ENCODE measurements at places on chromosomes 3 and 15.

DNA sequence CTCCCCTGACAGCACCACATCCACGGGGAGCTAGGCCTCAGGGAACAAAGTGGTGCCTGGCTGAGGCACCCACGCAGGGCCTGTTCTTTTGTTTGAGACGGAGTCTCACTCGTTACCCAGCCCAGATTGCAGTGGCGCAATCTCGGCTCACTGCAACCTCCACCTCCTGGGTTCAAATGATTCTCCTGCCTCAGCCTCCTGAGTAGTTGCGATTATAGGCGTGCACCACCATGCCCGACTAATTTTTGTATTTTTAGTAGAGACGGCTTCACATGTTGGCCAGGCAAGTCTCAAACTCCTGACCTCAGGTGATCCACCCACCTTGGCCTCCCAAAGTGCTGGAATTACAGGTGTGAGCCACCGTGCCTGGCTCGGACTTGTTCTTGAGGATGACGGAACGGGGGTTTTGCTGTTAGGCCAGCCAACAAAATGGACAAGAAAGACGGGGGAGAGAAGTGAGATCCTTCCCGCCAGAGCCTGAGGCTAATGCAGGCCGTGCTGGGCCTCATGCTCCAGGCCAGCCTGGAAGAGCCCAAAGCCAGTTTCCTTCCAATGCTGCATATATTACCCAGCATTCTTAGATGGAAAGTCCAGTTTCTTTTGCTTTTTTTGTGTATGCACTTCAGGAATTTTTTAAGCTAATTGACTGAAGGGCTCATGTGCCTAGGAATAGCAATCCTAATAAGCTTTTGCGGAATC is 28.1 kb upstream of the FURIN start:
- DNase-seq = no peak

DNA sequence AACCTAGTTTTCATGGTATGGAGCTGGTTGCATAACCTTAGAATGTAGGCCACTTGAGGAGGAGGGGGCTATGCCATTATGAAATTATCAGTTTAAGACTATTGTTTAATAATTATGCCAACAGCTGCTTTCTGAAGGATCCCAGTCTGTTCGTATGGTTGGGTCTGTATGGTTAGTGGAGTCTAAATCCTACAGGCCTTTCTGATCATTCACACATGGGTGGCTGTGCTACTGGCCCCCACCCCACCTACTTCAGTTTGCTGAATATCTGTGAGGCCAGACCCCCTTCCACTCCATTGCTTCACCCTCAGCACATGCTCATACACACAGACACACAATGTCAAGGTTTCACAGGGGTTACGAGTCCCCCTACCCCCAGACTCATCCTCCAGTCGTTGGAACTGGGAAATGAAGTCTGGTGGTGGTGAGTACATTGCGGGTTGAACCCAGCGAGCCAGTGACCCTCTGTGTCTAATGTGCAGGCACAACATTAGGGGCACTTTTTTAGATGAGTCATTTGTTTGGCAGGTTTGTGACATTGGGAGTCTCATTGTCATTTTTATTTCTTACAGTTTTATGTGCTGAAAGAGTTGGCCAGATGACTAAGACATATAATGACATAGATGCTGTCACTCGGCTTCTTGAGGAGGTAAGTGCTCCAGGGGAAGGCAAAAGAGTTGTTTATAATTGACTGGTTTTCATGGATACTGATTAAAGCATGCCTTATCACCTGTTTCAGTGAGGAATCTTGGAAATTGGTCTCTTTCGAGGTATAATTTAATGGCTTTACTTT is 85.3 kb downstream of the TRAK1 start:
- DNase-seq = no peak

- DNase-seq = no peak
These were observed 104.2 kb downstream of the IQCH start for GRCh38 chr15:67358812-67359211.

GRCh38 chr3:142003291-142003690 is 126.8 kb downstream of the ATP1B3 start:
- no peak for DNase-seq

DNA sequence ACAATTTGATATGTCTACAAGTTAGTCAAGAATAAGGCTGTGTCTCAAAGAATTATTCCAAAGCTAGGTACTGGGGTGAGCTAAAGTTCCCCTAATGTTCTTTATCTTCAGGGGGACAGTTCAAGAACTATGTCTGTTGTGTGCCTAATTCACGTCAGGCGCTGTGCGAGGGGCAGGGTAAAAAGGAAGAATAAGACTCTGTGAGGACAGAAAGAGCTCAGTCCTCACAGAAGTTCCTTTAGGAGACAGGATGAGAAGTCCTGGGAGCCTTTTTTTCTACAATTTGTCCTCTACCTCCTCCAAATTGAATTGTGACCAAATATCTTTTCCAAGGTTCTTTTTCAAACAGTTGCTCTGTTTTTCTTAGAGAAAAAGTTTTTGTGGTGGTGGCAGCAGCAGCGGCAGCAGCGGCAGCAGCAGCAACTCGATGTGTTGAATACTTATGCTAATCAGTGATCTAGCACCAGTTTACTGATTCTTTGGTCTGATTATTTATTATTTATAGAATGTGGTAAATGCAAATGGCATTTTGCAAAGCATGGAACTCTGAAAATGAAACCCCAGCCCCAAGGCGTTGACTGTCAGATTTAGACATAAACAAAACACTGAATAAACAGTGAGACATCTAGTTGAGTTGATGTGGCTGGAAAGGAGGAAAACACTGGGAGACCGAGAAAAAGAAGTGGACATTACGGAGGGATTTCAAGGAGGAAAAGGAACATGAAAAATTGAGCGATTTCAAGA is 88.6 kb downstream of the GTPBP8 start:
- DNase-seq = no peak

DNA sequence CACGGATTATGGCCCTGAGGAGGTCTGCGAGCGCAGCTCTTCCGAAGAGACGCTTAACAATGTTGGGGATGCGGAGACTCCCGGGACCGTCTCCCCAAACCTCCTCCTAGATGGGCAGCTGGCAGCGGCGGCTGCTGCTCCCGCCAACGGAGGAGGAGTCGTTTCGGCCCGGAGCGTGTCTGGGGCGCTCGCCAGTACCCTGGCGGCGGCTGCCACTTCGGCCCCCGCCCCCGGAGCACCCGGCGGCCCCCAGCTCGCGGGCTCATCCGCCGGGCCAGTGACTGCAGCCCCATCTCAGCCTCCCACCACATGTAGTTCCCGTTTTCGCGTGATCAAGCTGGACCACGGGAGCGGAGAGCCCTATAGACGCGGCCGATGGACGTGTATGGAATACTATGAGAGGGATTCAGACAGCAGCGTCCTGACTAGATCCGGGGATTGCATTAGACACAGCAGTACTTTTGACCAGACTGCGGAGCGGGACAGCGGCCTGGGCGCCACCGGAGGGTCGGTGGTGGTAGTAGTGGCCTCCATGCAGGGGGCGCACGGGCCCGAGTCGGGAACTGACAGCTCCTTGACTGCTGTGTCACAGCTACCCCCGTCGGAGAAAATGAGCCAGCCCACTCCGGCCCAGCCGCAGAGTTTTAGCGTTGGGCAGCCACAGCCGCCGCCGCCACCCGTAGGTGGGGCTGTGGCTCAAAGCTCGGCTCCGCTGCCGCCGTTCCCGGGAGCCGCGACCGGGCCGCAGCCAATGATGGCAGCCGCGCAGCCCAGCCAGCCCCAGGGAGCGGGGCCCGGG is 1.6 kb downstream of the TSC22D2 start:
- peak; percentile 71 for DNase-seq

DNA sequence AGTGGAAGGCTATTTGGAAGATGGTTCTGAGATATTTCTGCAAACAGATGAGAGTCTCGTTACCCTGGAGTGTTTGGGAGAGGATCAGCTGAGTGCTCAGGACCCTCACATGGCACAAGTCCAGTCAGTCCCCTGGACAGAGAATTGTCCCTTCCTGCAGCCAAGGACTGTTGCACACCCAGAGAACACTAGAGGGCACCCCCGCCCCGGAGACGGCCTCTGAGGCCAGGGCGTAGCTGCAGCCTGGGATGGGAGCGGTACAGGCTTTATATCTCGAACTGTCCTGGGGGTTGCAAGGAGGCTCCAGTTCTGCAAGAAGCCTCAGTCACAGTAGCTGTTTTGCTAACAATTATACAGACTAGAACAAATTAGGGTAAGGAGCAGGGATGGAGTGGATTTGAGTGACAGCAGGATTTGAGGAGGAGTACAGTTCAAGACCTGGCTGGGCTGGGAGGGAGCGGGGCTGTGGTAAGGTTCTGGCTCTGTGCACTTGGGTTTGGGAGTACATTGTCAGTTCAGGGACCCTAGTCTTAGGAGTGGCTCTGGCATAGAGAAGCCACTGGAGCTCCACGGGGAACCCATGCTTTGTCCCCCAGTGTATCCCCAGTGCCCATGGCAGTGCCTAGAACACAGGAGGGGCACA is 67.6 kb upstream of the HACD2 start:
- peak; percentile 21 for DNase-seq

- DNase-seq = no peak
These were observed 9.9 kb upstream of the STRA6 start for GRCh38 chr15:74212494-74212893.

- DNase-seq = peak; percentile 81
These were observed at the start of gene PLCL2 for GRCh38 chr3:16884748-16885592. Gene PLCL2 (plus strand): TSS chr3:16884955. CDS start chr3:16885040, 85 bp downstream.

DNA sequence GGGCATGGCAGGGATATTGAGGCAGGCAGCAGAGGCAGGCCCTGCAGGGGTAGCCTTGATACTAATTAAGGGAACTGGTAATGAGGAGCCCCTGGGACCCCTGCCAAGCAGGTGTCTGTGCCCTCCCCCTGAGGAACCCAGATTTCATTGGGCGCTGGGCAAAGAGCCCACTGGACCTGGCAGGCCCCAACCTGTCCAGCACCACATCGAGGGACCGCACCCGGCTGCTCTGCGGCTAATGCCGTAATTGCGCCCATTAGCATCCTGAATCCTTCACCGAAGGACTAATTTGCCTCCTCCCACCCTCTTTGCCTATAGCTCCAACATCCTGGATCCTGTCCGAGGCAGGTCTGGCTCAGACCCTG is 13.7 kb upstream of the SEMA3B start:
- DNase-seq = no peak

DNA sequence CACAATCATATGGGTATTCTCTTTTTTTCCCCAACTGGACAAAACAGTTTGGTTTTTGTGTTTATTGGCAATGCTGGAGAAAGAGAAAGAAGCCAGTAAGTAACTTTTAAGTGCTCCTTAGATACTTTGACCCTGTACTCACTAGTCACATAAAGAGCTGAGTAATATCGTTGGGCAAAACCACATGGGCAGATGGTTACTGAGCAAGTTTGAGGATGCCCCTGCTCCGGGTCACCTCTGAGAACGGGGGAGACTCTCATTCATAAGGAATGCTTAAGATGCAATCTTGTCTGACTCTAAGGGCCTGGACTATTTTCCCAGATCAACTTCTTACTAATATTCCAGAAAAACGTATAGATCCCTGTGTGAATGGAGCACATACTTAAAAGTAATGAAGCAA is 106.4 kb upstream of the SLC2A2 start:
- no peak for DNase-seq

GRCh38 chr15:56207092-56207491 is 36.6 kb downstream of the RFX7 start:
- DNase-seq = peak; percentile 12

DNA sequence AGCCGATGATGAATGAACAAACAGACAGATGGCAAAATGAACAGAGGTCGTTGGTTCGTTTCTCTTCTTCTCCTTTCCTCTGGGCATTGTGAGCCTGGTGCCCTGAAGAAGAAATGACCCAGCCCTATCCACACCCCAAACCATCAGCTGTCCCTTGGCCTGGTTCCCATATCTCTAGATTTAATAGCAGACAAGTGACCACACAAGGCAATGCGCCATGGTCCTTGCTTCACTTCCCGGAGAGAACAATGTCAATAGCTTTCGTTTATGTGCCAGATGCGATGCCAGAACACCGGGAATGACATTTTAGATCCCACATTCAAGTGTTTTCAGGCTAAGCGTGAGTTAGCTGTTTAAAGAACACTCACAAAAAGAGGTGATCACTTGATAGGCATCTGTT is 17.7 kb downstream of the POC1A start:
- no peak for DNase-seq

GRCh38 chr3:151724576-151725562 is 8.9 kb upstream of the AADACL2 start:
- DNase-seq = no peak

Data from CD4-positive, alpha-beta T cell treated with Interleukin-10 for 1 hour (primary cell).